Stimulated activated CD8-positive, alpha-beta memory T cell treated with anti-CD3 and anti-CD28 coated beads, Interleukin-12 subunit alpha, Interleukin-12 subunit beta, amount 100 ng/mL, for 4 hours (primary cell): ENCODE measurements at places on chromosomes 13 and 19.

DNA sequence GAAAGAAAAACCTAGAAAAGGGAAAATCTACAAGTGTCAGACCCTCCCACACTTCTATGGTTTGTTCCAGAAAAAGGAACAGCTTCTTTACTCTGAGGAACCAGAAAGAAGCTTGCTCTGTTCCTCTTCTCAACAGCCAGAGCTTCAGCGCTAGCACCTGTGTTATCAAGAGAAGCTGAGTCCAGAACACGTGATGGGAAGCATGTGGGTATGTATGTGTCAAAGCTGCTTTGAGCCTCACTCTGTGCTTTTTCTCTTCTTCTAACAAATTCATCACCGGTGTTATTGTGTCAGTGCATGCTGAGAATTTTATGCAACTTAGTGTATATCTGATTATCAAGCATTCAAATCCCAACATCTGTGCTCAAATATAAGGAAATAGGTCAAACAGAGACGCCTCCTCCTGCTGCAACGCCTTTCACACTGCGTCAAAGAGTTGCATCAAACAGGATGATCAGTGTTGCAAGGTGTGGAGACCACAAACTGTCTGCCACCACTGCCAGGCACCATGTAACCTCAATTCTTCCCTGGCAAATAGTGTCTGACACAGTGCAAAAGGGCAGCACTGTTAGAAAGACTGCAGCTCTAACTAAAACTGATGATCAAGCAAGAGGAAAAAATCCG is 83.9 kb downstream of the LRRC63 start:
- DNase-seq, result peak; percentile 28

GRCh38 chr19:7550987-7551761 is 15.7 kb downstream of the PNPLA6 start:
- DNase-seq, result no peak

- no peak for DNase-seq
Observed at GRCh38 chr19:8504919-8505318, 2.5 kb upstream of the PRAM1 start.

DNA sequence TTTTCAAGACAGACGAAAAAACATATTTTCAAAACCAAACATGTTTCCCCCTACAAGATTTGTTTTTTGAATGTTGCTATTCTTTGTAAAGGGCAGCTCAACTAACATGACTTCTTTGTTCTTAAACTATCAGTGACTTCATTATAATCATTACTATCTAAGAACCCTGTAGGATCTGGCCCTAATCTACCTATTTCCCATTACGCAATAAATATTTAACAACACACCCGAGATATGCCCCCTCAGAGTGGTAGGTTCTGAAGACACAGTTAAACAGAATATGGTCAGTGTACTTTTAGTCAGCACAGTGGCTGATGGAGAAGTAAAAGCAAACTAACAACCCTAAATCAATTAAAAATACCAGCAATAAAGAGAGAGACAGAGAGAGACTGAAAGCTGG is 186.9 kb downstream of the DIAPH3 start:
- no peak for DNase-seq

- no peak for DNase-seq
Observed at GRCh38 chr13:98405107-98405571, 171.8 kb downstream of the STK24 start.

GRCh38 chr13:63190742-63191141 is 1775.1 kb upstream of the PCDH20 start:
- no peak for DNase-seq

- no peak for DNase-seq
Observed at GRCh38 chr19:28239270-28239669, 973.7 kb downstream of the UQCRFS1 start.

GRCh38 chr13:59873856-59874255 is 289.9 kb downstream of the DIAPH3 start:
- DNase-seq, result no peak

- DNase-seq, result no peak
Observed at GRCh38 chr13:48629277-48629676, 24.5 kb upstream of the CYSLTR2 start.

- DNase-seq, result no peak
Observed at GRCh38 chr13:60347174-60347573, 49.8 kb upstream of the TDRD3 start.

GRCh38 chr13:98974053-98974452 is 3.8 kb downstream of the DOCK9 start:
- no peak for DNase-seq

DNA sequence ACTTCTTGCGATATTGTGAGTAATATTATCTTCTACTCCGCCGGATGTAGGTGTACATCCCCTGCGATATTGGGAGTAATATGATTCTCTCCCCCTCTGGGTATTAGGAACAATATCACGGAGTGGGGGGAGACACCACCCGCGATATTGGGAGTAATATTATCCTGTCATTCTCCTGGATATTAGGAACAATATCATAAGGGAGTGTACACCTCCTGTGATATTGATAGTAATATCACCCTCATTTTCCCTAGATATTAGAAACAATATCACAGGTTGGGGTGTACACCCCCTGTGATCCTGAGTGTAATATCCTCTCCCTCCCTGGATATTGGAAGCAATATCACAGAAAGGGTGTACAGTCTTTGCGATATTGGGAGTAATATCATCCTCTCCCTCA is 64.3 kb upstream of the CEACAM21 start:
- no peak for DNase-seq

DNA sequence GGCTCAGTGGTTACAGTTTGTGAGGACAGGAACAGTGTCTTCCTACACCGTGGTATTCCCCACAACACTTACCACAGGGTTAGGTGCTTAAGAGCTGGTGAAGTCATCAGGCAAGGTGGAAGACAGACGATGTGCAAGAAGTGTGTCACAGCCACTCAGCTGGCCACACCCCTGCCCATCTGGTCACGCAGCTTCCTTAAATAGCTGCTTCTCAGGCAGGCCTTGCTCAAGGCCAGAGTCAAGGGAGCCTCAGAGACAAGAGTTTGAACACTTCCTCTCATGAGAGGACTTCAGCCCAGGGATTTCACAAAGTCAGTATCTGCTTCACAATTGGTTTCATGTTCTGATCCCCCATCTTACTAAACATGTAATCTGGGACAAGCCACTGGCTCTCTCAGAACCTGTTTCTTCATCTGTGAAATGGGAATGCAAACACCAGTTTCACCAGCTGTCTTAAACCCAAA is 80.3 kb upstream of the FRY start:
- DNase-seq, result peak; percentile 3

DNA sequence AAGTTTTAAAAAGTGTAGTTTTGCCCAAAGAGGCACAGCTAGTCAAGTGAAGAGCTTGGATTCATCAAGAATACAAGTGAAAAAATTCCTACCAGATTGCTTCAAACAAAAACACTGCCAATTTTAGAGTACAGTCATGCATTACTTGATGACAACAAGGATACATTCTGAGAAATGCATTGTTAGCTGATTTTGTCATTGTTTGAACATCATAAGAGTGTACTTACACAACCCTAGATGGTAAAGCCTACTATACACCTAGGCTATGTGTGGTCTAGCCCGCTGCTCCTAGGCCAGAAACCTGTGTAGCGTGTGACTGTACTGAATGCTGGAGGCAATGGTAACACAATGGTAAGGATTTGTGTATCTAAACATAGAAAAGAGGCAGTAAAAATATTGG is 41.1 kb downstream of the TMTC4 start:
- no peak for DNase-seq

- DNase-seq, result no peak
Observed at GRCh38 chr19:13794398-13794756, 866 bp upstream of the ZSWIM4 start.

DNA sequence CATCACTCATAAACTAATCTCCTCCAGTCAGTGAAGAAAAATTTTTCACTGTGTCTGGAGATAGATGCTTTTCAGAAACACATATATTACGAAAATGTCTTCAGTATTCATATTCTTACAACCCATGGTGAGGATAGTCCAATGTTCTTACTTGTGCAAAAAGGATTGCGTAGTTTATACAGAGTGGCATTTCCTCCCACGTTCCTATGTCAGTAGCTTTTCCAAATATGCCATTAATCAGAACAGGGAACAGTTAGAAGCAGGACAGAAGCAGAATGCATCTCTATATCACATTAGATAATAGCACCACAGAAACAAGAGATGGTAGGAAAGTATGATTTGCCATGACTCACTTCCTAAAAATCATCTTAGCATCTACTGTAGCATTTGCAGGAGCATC is 282.9 kb downstream of the SLITRK5 start:
- DNase-seq, result no peak

GRCh38 chr13:98313023-98313921 is 136.2 kb upstream of the RNF113B start:
- no peak for DNase-seq

- DNase-seq, result no peak
Observed at GRCh38 chr13:82407321-82407720, 1475.0 kb downstream of the SLITRK1 start.

DNA sequence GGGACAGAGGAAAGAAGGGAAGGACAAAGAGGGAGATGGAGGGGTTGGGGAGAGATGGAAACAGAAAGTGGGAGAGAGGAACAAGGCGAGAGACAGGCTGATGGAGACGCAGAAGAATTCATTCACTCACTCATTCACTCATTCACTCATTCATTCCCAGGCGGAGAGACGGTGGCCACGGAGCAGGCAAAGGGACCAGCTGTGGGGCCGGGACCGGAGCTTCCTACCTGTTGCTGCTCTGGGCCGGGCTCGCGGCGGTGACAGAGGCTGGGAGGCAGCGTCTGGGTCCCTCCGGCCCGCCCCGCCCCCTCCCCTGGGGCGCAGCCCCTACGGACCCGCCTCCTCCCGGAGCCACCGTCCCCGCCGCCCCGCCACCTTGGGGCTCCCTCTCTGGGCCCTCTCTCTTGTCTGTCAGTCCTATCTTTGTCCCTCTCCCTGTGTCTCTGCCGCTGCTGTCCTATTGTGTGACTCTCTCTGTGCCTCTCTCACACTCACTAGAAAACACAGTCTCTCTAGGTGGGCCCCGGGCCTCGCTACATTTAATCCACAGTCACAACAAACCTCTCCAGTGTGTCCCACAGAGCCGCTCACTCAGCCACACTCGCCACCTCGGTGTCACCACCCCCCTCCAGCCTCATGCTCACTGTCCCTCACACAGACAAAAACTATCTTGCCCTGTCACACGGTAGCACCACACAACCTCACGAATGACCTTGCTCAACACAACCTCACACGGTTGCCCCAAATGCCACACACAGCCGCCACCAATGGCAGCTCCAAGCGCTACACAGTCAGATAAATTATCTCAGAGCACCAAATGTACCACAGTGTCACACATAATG is at the start of gene GNG8:
TSS of gene GNG8 (minus strand) at position 283 of the 842 bp plus-strand sequence. CDS start 1,520 bp downstream, outside the sequence.
- no peak for DNase-seq

GRCh38 chr19:5628919-5629481 is 6.1 kb downstream of the SAFB start:
- DNase-seq, result no peak

DNA sequence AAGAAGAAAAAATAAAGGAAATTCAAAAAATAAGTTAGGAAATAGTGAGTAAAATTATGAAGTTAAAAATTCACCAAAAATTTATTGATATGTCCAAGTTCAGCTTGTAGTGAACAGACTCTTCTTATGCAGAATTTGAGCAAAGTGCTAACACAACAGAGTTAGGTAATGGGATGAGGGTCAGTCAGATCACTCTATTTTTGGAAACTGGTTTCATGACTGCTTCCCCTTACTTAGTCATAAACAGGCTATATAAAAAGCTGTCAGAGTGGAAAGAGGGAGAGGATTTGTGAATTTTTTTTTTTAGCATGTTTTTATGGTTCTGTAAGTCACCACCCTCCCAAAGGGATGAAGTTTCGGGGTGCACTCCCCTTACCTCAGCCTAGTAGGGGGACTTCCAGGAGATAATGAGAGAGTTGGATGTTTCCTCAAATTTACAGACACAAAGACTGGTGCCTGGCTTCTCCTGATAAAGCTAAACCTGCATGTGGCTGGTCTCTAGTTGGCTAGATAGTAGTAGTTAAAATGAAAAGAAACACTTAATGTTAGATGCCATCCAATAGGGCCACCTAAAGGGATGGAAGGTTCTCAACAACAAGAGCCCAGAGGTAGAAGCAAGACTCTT is 4.5 kb downstream of the CPB2 start:
- no peak for DNase-seq

- no peak for DNase-seq
Observed at GRCh38 chr13:42717176-42717575, 64.2 kb upstream of the FAM216B start.

DNA sequence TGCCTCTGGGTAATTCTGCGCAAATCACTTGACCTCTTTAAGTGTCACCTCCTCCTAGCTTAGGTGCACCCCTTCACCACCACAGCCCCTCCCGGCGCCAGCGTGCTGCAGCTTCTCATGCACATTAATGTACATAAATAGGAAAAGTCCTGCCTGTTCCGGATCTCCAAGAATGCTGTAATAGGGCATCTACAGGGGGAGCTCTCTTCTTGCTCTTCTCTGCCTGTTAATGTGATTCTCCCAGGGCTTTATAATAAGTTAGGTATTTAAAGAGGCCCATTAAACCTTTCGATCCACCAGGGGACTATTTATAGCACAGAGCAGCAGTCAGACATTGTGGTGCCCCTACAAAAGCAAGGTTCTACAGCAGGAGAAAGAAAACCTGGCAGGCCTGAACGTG is 35.3 kb downstream of the SOX1 start:
- no peak for DNase-seq

- no peak for DNase-seq
Observed at GRCh38 chr19:6794686-6795431, 22.4 kb downstream of the VAV1 start.

DNA sequence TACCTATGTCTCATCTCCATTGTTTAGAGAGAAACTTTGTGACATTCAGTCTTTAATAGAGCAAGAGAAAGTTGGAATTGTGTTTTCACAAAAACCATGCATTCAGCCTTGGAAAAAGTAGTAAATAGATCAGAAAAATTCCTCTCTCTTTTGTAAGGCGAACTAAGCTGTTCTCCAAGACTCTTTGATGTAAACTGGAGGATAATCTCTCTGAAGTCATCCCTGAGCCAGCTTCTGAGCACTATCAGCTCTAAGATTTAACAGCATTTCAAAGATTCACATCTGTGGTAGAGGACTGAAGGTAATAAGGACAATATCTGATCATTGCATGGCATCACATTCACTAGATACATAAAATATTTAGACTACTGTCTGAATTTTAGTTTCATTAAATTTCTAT is 904.6 kb upstream of the ATXN8OS start:
- DNase-seq, result no peak

DNA sequence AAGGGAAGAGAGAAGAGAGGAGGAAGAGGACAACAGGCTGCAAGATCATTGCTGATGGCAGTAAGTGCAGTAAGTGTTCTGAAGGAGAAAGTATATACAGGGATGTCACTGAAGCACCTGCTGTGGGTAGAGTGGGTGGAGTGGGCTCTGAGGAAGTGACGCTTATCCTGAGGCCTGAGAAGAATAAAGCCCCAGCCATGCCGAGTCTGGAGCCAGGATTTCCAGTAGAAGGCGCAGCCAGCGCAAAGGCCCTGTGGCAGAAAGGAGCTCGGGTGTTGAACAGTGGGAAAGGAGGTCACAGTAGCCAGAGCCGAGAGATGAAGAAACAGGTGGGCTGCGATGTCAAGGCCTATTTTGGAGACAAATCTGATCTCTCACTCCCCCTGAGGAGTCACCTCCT is 31.8 kb upstream of the ADGRE5 start:
- DNase-seq, result no peak

GRCh38 chr13:79802389-79803085 is 321.6 kb downstream of the NDFIP2 start:
- DNase-seq, result no peak
